Left ventricle myocardium inferior (tissue), 1 donor: ENCODE measurements at places on chromosomes 7 and 10. TPM values are rescaled to one million over a fixed set of nuclear protein-coding genes. Genes with fewer than 3 reads are reported as not detected.

- no peaks in the 10 kb centered on the region for H3K36me3 ChIP-seq
- peaks cover 15% of the 10 kb centered on the region for H3K4me1 ChIP-seq
- peak overlapping the region; percentile 85 for H3K27ac ChIP-seq
Observed at GRCh38 chr7:332646-333392, 42.8 kb downstream of the FOXL3 start.

DNA sequence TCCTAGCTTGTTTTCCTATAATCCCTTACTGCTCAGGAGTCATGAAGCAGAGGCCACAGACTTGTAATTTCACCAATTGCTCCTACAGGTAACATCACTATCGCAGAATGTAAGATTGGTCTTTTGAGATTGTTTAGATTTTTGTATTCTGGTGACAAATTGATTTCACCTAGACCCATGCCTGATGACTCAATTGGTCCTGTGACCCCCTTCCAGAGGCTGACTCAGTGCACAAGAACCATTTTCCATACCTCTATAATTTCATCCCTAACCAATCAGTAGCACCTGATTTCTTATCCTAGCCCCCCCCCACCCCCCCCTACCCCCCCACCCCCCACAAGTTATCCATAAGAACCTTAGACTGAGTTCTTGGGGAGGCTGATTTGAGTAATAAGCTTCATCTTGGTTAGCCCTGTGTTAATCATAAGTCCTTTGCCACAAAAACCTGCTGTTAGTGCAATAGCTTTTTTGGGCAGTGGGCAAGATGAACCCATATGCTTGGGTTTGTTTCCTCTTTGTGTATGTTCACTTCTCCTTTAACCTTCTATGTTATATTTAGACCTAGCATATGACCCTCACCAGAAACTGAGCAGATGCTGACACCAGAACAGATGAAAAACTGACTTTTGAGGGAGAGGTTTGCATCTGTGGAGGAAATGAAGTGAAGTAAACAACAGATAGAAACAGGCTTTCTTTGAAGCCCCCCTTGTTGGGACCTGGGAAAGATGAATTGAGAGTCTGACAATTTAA lies 187.1 kb downstream of the KIF20B start:
- H3K4me3 ChIP-seq = no peak overlapping the region
- peak overlapping the region; percentile 15 for H3K27ac ChIP-seq
- peaks cover 11% of the 10 kb centered on the region for H3K27me3 ChIP-seq
- no peaks in the 10 kb centered on the region for H3K4me1 ChIP-seq
- no peaks in the 10 kb centered on the region for H3K36me3 ChIP-seq

Gene ARHGAP21
- 44.8 TPM for total RNA-seq

Gene USP54
- 19.6 TPM for total RNA-seq

Gene SAMD9L
- 3.7 TPM for total RNA-seq

DNA sequence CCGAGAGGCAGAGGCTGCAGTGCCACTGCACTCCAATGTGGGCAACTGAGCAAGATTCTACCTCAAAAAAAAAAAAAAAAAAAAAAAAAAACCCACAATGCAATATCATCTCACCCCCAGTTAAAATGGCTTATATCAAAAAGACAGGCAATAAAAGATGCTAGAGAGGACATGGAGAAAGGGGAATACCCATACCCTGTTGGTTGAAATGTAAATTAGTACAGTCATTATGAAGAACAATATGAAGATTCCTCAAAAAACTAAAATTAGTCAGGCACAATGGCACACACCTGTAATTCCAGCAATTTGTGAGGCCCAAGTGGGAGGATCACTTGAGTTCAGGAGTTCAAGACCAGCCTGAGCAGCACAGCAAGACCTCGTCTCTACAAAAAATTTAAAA lies 25.7 kb downstream of the ABI1 start:
- H3K4me1 ChIP-seq = peaks cover 23% of the 10 kb centered on the region
- H3K4me3 ChIP-seq = no peak overlapping the region
- no peaks in the 10 kb centered on the region for H3K27me3 ChIP-seq
- no peak for DNase-seq
- no peak overlapping the region for H3K27ac ChIP-seq

DNA sequence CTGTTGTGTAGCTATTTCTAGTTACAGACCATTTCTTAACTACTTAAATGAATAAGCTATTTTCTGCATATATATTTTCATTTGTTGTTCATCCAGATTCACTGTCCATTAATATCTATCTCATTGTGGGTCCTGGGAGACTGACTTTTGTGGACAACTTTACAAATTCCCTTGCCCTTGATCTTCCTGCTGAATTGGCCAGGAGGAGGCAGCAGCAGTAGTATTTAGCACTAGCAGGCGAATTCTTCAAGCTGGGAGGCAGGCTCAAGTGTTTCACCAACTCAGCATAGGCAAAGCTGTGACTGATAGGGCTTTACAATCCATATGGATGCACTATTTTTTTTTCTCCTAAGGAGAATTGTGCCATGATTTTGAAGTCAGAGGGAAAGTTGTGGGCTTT lies 461.0 kb upstream of the NRG3 start:
- H3K36me3 ChIP-seq = no peaks in the 10 kb centered on the region
- no peaks in the 10 kb centered on the region for H3K27me3 ChIP-seq
- no peak for DNase-seq
- H3K4me1 ChIP-seq = no peaks in the 10 kb centered on the region
- no peak overlapping the region for H3K4me3 ChIP-seq

Gene SEMA3C
- total RNA-seq = 66.5 TPM

GRCh38 chr10:69951658-69952057 lies 101.0 kb upstream of the MACROH2A2 start:
- no peak for DNase-seq
- H3K27me3 ChIP-seq = no peaks in the 10 kb centered on the region
- no peaks in the 10 kb centered on the region for H3K36me3 ChIP-seq
- no peaks in the 10 kb centered on the region for H3K4me1 ChIP-seq
- H3K4me3 ChIP-seq = no peak overlapping the region

Gene ZNF680
- 21.6 TPM for total RNA-seq

- H3K27ac ChIP-seq = no peak overlapping the region
- peaks cover 4% of the 10 kb centered on the region for H3K4me1 ChIP-seq
- peaks cover 38% of the 10 kb centered on the region for H3K27me3 ChIP-seq
- no peaks in the 10 kb centered on the region for H3K36me3 ChIP-seq
- H3K4me3 ChIP-seq = no peak overlapping the region
Observed at GRCh38 chr10:15879663-15880062, 19.4 kb upstream of the MINDY3 start.

Gene ATG9B
- total RNA-seq = not detected

- peaks cover 9% of the 10 kb centered on the region for H3K4me1 ChIP-seq
- H3K27me3 ChIP-seq = no peaks in the 10 kb centered on the region
- DNase-seq = no peak
- no peak overlapping the region for H3K27ac ChIP-seq
Observed at GRCh38 chr7:105685161-105685560, 103.9 kb upstream of the EFCAB10 start.

Gene CACUL1
- total RNA-seq = 27.4 TPM

DNA sequence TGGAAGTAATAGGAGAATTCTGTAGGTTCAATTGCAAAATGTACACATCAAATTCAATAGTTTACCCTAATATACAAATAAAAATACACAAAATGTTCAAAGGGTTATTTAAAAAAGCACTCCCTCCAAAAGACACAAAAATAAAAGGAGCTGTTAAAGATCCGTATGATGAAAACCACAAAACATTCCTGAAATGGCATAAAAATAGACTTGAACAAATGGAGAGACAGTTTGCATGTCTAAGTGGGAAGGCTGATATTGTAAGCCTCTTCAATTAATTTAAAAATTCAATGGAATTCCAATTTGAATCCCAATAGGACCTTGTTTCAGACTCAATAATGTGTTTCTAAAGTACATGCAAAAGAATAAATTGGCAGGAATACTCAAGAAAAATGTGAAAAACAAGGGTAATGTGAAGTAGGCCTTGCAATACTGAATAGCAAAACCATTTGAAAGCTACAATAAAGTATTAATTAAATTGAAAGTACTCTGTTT lies 38.0 kb upstream of the INSYN2A start:
- no peaks in the 10 kb centered on the region for H3K27me3 ChIP-seq
- no peak overlapping the region for H3K4me3 ChIP-seq
- H3K27ac ChIP-seq = no peak overlapping the region
- no peak for DNase-seq
- no peaks in the 10 kb centered on the region for H3K4me1 ChIP-seq

Gene NEBL
- 805 TPM for total RNA-seq

Gene TRIM74
- not detected for total RNA-seq

GRCh38 chr10:118362103-118362502 lies 20.0 kb upstream of the FAM204A start:
- no peak overlapping the region for H3K4me3 ChIP-seq
- peaks cover 3% of the 10 kb centered on the region for H3K27me3 ChIP-seq
- H3K27ac ChIP-seq = no peak overlapping the region
- H3K36me3 ChIP-seq = no peaks in the 10 kb centered on the region

Gene TMEM196
- not detected for total RNA-seq

DNA sequence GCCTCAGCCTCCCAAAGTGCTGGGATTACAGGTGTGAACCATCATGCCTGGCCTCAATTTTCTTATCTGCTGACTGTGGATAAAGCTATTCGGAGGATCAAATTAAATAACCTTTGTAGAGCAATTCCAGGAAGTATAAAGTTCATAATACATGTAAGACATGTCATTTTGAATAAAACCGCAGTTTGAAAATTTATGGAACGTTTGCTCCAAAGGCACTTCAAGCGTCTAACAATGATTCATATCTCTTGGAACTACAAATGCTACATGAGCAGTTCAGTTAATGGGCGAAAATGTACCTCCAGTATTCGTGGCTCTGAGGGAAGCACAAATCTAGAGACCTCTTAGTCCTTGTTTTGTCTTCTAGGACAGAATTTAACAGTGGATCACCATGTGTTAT lies 190.3 kb downstream of the GALNT17 start:
- no peaks in the 10 kb centered on the region for H3K36me3 ChIP-seq
- no peak for DNase-seq
- no peaks in the 10 kb centered on the region for H3K27me3 ChIP-seq
- H3K4me3 ChIP-seq = no peak overlapping the region
- no peak overlapping the region for H3K27ac ChIP-seq

GRCh38 chr7:41108821-41109220 lies 594.1 kb downstream of the INHBA start:
- no peaks in the 10 kb centered on the region for H3K36me3 ChIP-seq
- H3K4me3 ChIP-seq = no peak overlapping the region
- no peak for DNase-seq
- H3K27ac ChIP-seq = no peak overlapping the region
